ENCODE measurements at places on chromosomes 7 and 10.
A peak's percentile ranks its signal among the peaks of the same experiment; 100 is the strongest.

DNA sequence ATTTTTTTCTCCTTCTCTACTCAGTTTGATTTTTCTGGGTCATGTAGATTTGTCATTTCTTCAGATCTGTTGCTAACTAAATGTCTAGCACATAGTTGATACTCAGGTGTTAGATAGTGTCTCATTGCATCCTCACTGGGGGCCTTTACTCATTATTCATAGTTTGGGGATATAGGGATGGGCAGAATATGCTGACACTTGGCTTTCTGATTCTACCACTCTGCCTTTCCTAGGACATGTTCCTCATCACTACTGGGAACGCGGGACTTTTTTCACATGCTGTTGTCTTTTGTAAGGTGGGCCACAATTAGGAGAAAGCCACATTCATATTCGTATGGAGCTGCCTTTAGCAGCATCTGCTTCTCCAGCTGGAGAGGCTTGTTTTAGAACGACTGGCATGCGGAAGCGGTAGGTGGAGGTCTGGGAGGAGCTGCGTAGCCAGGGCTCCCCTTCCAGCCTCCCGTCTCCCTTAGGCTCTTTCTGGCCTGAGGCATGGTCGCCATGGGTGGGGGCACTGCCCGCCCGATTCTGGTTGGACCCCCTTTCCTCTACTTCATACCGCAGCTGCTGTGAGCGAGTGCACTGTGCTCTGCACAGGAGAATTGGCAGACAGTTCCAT, 78.8 kb downstream of the SND1 start:
- no peak for DNase-seq
- no peak overlapping the region for H3K27ac ChIP-seq
- no peak overlapping the region for H3K4me3 ChIP-seq
- no peaks in the 10 kb centered on the region for H3K27me3 ChIP-seq
- H3K36me3 ChIP-seq, result no peaks in the 10 kb centered on the region

- H3K36me3 ChIP-seq, result no peaks in the 10 kb centered on the region
- H3K27ac ChIP-seq, result no peak overlapping the region
- H3K27me3 ChIP-seq, result no peaks in the 10 kb centered on the region
- no peak overlapping the region for H3K4me3 ChIP-seq
These were observed 454.9 kb downstream of the ADRA2A start for GRCh38 chr10:111531690-111532089.

GRCh38 chr10:129542589-129542988, 75.5 kb downstream of the MGMT start:
- DNase-seq, result no peak
- peaks cover 18% of the 10 kb centered on the region for H3K4me1 ChIP-seq
- no peak overlapping the region for H3K27ac ChIP-seq

DNA sequence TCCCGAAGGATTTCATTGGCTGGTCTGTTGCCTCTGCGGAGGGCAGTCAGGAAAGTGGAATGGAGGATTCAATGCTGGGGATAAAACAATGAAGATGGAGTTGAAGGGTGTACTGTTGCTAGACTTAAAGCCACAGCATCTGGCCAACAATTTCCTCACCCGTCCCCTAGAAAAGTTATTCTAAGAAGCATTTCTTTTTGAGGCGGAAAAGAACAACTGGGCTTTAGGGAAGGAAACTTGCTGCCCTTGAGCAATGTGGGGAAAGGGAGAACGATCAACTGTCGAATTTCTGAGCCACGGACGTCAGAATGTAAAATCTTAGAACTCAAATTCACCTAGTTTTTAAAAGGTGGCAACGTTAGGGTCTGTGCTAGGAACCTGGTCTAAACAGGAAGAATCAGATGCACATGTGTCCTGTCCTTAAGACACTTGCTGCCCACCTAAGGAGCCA, 664 bp downstream of the FMC1 start:
- H3K27ac ChIP-seq, result peak overlapping the region; percentile 93
- no peaks in the 10 kb centered on the region for H3K27me3 ChIP-seq
- no peak for DNase-seq
- peak overlapping the region; percentile 84 for H3K4me3 ChIP-seq
- H3K4me1 ChIP-seq, result peaks cover 25% of the 10 kb centered on the region

DNA sequence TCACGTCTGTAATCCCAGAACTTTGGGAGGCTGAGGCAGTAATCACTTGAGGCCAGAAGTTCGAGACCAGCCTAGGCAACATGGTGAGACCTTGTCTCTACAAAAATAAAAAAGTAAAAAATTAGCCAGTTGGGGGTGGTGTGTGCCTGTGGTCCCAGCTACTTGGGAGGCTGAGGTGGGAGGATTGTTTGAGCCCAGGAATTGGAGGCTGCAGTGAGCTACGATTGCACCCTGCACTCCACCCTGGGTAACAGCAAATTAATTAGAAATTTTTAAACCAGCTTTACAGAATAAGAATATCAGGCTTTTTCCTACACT, 136.0 kb downstream of the EPC1 start:
- H3K27me3 ChIP-seq, result no peaks in the 10 kb centered on the region
- H3K4me1 ChIP-seq, result no peaks in the 10 kb centered on the region
- H3K36me3 ChIP-seq, result no peaks in the 10 kb centered on the region

- H3K27ac ChIP-seq, result no peak overlapping the region
- no peaks in the 10 kb centered on the region for H3K36me3 ChIP-seq
- H3K4me1 ChIP-seq, result peaks cover 15% of the 10 kb centered on the region
- no peaks in the 10 kb centered on the region for H3K27me3 ChIP-seq
These were observed 113.2 kb downstream of the GRID1 start for GRCh38 chr10:86253091-86254072.

DNA sequence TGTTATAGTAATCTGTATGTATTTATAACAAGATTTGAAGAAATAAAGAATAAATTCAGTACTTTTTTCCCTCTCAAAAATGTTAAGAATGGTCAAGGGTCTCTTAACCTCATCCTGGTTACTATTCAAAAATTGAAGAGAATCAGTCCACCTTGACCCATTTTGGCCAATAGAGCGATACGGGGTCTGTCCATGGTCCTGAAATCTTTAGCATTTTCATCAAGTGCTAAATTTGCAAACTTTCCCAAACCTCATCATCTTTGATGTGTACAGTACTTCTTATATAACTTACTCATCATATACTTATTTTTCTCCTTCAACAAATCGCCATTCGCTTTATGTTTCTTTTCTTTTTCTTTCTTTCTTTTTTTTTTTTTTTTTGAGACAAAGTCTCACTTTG, 23.6 kb downstream of the TMEM178B start:
- no peaks in the 10 kb centered on the region for H3K4me1 ChIP-seq
- no peak for DNase-seq
- no peak overlapping the region for H3K4me3 ChIP-seq
- no peak overlapping the region for H3K27ac ChIP-seq

- no peak overlapping the region for H3K4me3 ChIP-seq
- no peaks in the 10 kb centered on the region for H3K4me1 ChIP-seq
- H3K36me3 ChIP-seq, result no peaks in the 10 kb centered on the region
- peaks cover 12% of the 10 kb centered on the region for H3K27me3 ChIP-seq
These were observed 38.6 kb downstream of the CLRN3 start for GRCh38 chr10:127853868-127854768.

GRCh38 chr7:55271069-55271626, 94.0 kb upstream of the LANCL2 start:
- no peaks in the 10 kb centered on the region for H3K4me1 ChIP-seq
- no peaks in the 10 kb centered on the region for H3K36me3 ChIP-seq
- H3K27me3 ChIP-seq, result no peaks in the 10 kb centered on the region
- DNase-seq, result no peak
- no peak overlapping the region for H3K27ac ChIP-seq

- no peak for DNase-seq
- H3K27me3 ChIP-seq, result no peaks in the 10 kb centered on the region
- H3K36me3 ChIP-seq, result no peaks in the 10 kb centered on the region
- H3K27ac ChIP-seq, result no peak overlapping the region
- no peaks in the 10 kb centered on the region for H3K4me1 ChIP-seq
These were observed 14.0 kb downstream of the LRGUK start for GRCh38 chr7:134140889-134141867.

DNA sequence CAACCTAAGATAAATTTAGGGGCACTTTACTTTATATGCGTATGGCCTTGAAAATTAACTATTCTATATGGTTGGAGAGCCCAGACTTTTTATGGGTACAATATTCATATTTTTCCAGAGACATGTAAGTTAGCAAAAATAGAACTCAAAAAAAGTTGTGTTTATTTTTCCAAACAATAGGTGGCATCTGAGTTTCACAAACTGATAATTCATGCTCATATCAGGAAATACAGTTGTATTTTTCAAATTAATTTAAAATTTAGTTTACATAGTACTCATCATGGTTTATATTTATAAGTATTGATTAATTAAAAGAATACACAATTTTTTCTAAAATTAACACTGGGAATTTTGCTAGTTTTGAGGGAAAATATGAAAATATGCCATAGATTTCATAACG, 34.6 kb downstream of the ANKRD7 start:
- H3K27me3 ChIP-seq, result no peaks in the 10 kb centered on the region
- H3K4me3 ChIP-seq, result no peak overlapping the region
- no peak overlapping the region for H3K27ac ChIP-seq
- no peaks in the 10 kb centered on the region for H3K36me3 ChIP-seq
- DNase-seq, result no peak

GRCh38 chr10:114607358-114607998, 50.6 kb downstream of the ABLIM1 start:
- DNase-seq, result no peak
- H3K4me3 ChIP-seq, result no peak overlapping the region
- H3K27me3 ChIP-seq, result no peaks in the 10 kb centered on the region
- peaks cover 97% of the 10 kb centered on the region for H3K4me1 ChIP-seq

DNA sequence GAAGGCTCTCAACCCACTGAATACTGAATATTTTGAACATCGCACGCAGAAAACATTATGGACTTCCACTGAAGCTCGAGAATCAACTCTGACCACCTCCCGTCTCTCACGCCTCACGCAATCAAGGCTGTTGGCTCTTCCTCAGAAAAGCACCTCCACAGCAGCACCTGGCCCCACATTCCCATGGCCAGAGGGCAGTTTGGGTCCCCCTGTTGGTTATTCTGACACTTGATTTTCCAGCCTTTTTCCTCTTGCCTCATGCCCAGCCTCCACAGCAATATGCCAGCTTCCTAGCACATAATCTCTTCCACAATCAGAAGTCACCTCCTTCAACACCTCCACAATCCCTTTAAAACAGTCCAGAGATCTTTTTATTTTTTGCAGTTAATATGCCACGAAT, 55.9 kb downstream of the SVOPL start:
- no peak overlapping the region for H3K27ac ChIP-seq
- no peaks in the 10 kb centered on the region for H3K36me3 ChIP-seq
- H3K27me3 ChIP-seq, result no peaks in the 10 kb centered on the region
- H3K4me3 ChIP-seq, result no peak overlapping the region

DNA sequence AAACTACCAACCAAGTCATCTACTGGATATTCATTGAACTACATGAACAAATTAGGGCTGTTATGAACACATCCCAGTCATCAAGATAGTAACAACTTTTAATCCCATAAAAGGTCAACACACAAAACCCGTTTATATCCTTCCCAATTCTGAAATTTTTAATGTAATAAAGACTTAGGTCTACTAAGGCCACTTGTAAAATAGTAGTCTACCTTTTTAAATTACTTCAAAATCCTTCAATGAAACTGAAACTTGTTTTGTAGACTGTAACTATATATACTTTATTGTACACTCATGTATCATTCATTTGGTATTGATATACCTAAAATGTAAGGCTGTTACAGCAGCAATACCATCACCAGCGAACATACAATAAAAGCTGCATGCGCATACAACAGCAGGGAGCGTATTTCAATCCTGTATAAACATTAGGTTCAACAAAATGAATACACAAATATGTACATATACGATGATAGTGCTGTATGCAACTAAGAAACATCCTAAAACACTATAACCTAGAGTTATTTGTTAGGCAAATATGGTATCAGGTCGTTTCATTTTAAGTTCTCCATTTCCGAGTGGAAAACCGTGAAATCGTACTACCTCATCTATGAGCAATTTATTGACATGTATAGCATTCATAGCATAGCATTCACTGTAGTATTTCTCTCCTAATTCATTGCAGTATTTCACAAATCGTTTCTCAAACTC, 973 bp downstream of the ATAD1 start:
- peak overlapping the region; percentile 89 for H3K27ac ChIP-seq
- peak overlapping the region; percentile 80 for H3K4me3 ChIP-seq
- H3K4me1 ChIP-seq, result peaks cover 18% of the 10 kb centered on the region
- no peaks in the 10 kb centered on the region for H3K27me3 ChIP-seq
- no peak for DNase-seq

DNA sequence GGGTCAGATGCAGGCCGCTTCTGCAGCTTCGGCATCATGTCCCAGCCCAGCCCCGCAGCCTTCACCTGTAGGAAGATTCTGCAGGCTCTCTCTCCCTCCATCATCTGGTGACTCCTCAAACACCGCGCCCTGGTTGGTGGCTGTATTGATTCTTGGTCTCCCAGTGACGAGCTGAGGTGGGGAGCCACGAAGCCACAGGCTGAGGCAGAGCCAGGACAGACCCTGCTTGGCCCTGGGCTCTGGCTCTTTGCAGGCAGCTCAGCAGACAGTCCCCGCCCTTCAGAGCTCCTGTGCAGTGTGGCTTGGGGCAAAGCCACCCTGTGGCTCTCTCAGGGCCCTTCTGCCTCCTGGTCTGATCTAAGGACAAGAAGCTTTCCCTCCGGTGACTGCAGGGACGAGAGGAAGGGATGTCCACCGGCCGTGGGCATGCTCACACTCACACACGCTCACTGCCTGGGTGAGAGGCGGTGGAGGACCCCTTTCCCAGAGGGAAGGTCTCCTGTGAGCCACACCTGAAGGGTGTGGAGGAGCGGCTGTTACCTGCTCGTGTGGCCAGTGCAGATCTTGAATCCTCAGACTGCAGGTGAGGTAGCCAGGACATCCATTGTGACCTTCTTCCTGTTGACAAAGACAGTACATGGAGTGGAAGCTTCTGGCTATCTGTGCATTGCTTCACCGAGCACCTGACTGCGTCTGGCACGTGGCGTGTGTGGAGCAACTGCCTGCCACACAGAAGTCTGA, 79.6 kb downstream of the INPP5A start:
- no peaks in the 10 kb centered on the region for H3K36me3 ChIP-seq
- no peak overlapping the region for H3K4me3 ChIP-seq
- H3K4me1 ChIP-seq, result no peaks in the 10 kb centered on the region
- H3K27me3 ChIP-seq, result no peaks in the 10 kb centered on the region
- H3K27ac ChIP-seq, result no peak overlapping the region
- no peak for DNase-seq

DNA sequence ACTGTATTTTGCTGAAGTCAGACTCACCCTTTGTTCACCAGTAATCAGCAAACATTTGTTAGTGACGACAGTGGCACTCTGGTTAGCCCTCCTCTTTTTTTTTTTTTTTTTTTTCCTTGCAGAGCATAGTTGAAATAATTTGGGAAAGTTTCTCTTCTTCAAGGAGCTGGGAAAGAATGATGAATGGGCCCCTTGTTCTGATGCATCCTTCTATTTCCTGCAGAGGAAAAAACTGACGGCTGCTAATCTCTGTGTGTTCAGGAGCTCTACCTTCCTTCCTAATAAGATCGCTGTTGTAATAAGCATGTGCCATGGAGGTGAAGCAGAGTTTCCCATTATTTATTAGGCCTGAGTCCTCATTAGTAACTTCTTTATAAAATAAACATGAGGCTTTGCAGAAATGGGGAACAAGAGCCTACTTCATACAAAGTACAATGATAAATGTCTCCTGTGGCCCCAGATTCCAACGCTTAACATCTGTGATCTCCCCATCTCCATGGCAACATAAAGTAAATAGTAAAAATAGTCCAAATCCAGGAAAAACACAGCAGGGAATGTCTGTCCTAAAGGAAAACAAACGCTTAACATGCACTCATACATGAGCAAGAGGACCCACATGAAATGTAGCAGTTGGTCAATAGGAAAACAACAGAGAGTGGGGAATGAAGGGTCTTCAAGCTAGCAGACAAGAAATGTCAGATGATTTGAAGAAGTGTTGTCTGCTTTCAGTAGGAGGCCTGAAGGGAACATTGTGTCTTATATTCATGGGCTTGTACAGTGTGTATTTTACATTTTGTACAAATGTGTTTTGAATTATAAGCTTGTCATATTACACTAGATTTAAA, 59.1 kb upstream of the CALD1 start:
- no peak overlapping the region for H3K4me3 ChIP-seq
- H3K27ac ChIP-seq, result peak overlapping the region; percentile 59
- H3K27me3 ChIP-seq, result no peaks in the 10 kb centered on the region
- no peaks in the 10 kb centered on the region for H3K4me1 ChIP-seq
- no peaks in the 10 kb centered on the region for H3K36me3 ChIP-seq
- DNase-seq, result no peak
